ENCODE measurements at places on chromosomes 7 and 10.

DNA sequence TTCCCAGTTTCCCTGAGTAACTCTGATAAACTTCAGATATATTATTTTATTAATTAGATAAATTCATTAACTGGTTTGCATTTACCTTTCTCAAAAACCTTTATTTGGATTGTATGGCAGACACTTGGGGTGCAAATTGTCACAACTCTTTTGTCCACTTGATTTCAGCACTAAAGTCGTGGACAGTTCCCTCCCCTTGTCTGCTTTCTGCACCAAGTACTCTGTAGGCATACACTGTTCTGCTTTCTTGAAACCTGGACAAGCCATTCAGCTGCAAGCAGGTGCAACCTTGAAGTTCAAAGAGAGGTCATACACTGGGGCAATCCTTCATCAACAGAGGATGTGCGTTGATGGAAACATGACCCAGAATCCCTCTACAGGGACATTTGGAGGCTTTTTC, 162.9 kb downstream of the ARL5B start:
- no peak for DNase-seq

- no peak for DNase-seq
These were observed 492.5 kb upstream of the AKR1E2 start for GRCh38 chr10:4333459-4333894.

DNA sequence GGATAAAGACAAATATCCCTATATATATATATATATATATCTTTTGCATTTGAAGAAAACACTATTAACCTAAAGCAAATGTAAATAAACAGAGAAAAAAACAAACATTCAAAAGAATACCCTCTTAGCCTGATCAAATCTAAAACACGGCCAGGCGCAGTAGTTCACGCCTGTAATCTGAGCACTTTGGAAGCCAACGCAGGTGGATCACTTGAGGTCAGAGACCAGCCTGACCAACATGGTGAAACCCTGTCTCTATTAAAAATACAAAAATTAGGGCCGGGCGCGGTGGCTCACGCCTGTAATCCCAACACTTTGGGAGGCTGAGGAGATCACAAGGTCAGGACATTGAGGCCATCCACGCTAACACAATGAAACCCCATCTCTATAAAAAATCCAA, 9.2 kb downstream of the ANXA7 start:
- no peak for DNase-seq

DNA sequence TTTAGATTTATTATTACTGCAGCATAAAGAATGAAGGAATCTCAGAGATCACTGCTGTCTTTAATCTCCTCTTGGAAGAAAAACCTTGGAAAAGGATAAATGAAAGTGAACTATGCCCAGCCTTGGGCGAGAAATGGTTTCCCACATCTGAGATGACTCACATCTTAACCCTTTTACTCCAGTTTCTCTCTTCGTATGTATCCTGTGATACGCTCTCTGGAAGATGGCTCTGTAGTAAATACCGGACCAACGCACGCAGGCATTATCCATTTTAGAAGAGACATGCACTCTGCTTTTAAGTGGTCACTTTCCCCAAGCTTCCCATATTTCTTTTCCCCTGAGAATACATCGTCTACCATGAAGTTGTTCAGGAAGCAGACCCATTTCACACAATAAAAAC, 207.3 kb upstream of the BMPER start:
- no peak for DNase-seq

DNA sequence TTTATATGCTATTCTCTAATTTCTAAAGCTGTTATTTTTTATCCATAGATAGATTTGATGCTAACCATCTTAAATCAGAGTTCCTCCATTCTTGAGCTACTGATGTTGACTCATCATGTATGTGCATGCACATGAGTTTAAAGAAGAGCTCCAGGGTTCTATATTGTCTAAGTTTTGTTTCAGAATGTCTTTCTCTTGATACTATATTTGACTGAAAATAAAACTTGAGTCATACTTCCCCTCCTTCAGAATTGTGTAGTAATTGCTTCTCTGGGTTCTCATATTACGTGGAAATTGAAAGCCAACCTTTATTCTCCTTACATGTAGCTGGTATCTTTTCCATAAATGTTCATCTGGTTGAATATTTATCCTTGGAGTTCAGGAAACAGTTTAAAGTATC, 89.4 kb downstream of the LRRTM3 start:
- no peak for DNase-seq

GRCh38 chr10:588246-589165, 101.0 kb downstream of the DIP2C start:
- DNase-seq: no peak

DNA sequence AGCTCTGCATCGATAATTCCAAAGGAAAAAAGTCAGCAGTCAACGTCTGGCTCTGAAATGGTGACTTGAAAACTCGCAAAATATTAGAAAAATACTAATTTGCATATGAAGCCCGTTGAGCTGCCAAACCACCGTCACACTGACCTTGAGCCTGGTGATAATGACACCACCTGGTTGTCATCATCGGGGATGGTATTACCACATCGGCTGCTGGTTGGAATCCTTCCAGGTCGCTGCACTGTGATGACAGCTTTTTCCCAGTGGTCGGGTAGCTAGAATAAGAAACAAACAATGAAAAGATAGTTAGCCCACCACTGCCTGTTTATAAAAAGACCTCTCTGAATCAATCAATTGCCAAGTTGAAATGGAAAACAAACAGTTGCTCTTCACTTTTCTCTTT, 41.6 kb downstream of the LAMB1 start:
- DNase-seq: no peak

DNA sequence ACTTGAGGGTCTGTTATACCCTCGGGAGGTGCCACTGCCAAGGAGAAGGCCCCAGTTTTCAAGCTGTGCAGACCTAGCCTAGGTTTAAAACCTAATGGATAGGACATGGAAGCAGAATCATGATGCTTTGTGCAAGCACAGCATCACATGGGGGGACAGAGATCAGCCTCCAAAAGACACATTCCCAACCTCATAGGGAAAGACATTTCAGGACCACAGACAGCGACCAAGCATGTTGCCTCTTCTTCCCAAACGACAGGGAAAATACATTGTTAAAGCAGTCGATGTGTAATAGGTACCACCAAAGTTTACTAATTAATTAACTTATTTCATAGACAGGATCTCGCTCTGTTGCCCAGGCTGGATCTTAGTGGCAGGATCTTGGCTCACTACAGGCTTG, 573.9 kb downstream of the TCERG1L start:
- DNase-seq: no peak

GRCh38 chr7:92043637-92044036, 90.6 kb downstream of the CYP51A1 start:
- no peak for DNase-seq

Data from stimulated activated naive B cell treated with anti-CD40 and anti-IgM and Interleukin-4, amounts not matched to agents 10 μg/mL and 1 μg/mL and 100 μg/mL, for 72 hours (primary cell).